ENCODE measurements at places on chromosomes 5 and 9.

DNA sequence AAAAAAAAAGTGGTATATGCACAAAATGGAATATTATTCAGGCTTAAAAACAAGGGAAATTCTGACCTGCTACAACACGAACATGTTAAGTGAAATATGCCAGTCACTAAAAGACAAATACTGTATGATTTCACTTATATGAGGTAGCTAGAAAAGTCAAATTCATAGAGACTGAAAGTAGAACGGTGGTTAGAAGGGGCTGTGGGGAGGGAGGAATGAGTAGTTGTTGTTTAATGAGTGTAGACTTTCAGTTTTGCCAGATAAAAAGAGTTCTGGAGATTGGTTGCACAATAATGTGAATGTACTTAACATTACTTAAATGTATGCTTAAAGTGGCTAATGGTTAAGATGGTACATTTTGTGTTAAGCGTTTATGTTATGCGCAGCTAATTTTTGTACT lies 79.5 kb upstream of the IL12B start:
- DNase-seq, result no peak

DNA sequence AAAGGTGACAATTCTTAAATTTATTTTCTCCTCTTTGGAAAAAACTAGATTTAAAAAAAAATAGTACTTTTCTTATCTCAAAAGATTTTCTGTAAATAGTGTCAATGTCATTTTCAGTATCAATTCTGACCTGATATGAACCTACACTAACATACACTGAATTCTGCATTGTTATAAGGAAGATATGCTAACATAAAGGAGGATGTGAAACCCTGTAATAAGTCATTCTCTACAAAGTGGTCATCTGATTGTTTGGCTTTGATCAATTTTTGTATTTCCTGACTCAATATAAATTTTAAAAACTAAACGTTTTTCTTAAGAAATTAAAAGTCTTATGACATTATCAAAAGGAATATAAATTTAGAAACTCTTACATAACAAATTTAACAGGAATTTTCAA lies 233.6 kb upstream of the EDIL3 start:
- no peak for DNase-seq

- DNase-seq, result no peak
These were observed 24.8 kb downstream of the FLT4 start for GRCh38 chr5:180624587-180624986.

GRCh38 chr5:151743530-151743929 lies 14.9 kb downstream of the ATOX1 start:
- DNase-seq, result no peak

- no peak for DNase-seq
These were observed 152.8 kb downstream of the GAS1 start for GRCh38 chr9:86794391-86795046.

DNA sequence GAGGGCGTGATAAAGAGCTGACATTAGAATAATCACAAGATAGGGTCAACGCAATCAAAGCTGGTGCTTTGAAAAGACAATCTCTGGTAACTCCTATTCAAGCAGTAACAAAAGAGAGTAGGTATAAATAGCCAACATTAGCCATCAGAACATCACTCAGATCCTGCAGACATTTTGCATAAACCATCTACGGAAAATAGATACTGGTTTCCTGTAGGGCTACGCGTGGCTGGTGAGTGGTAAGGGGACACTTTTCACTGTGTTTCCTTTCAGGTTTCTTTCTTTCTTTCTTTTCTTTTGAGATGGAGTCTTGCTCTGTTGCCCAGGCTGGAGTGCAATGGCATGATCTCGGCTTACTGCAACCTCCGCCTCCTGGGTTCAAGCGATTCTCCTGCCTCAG lies 22.3 kb downstream of the TTF1 start:
- no peak for DNase-seq

DNA sequence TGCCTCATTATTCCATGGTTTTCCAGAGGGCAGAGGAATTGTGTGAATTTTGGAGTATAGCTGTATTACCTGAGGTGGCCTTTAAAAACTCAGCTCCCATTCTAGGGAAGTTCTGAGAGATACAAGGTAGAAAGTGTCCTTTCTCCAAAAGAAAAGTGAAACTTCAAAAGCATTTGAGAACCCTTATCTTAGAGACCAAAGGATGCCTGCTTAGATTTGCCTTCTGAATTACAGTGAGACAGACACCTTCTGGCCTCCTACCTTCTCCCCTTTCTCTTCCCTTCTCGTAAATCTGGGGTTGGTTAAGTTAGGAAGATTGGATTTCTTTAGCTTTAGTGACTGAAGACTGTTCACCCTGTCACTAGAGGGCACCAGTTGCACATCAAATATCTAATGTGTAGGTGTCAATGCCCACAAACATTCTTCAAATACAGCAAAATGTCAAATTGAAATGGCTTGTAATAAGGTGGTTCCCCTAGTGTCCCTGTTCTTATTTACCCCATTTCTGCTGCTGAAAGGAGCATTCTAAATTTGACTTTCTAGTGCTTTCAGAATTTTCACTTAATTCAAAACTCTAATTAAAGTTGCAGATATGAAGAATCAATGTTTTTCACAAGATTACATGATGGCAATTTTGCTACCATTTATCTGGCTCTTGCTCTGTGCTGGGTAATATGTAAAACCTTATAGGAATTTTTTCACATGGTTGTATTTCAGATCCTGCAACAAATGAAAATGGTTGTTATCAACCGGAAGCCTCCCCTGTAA lies 46.7 kb downstream of the PRRC1 start:
- no peak for DNase-seq

- DNase-seq, result no peak
These were observed 58.3 kb downstream of the IZUMO3 start for GRCh38 chr9:24487250-24487861.

GRCh38 chr9:29475471-29475870 lies 1902.2 kb upstream of the C9orf72 start:
- DNase-seq, result no peak

- DNase-seq, result no peak
These were observed 15.5 kb downstream of the C5orf15 start for GRCh38 chr5:133952729-133953567.

DNA sequence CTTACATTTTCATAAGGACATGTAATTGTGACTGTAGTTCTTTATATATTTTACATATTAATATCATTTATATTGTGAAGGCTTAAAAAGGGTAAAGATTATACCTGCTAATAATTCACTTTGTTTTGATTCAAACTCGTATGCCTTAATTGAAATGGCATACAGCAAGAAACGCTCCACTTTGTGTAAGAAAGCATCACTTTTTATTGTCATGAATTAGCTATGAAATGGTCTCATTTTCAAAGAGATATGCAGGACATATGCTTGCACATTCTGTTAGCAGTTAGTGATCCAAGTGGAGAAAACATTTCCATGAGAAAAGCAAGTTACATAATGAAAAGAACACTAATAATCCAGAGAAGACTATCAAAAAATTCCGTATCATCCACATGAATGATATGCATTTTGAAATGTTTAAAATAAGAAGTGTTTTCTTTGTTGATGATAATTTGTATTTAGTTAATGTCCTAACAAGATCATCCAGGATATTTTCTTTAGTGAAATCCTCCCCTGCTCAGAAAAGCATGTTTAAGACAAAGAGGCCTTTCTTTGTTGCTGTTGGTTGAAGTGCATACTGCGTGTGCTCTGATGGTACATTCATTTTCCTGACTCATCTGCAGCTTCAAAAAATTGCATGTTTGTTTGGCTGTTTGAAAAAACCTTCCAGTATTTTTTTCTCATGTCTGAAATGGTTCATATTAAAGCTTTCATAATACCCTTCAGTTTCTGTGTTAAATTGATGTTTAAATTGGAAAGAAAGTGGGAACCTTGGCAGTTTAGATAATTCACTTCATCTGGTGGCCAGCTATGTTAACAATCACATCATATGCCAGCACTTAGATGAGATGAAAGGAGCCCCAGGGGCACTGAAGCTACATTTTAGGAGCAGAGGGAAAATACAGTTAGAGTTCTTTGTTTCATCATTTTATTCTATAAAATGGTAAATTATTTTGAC lies 242.2 kb downstream of the CSNK1G3 start:
- DNase-seq, result peak; percentile 46

Data from cerebellar nuclear complex (tissue), 1 donor.